ENCODE measurements at places on chromosomes 12 and 14.

DNA sequence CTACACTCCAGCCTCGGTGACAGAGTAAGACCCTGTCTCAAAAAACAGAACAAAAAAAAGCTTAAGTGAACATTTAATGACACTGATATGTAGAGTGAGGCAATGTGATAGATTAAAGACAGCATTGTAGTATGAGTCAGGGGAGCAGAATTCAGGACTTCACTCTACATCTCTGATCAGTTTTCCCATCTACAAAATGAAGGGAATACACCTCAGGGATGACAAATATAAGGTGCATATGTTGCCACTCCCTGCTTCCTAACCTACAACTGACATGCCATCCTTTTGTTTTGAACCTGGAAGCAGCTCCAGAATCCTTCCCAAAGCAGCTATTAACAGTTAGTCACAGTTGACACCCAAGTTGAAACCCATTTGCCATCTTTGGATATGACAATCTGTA, 30.9 kb upstream of the STRN3 start:
- no peak for DNase-seq

DNA sequence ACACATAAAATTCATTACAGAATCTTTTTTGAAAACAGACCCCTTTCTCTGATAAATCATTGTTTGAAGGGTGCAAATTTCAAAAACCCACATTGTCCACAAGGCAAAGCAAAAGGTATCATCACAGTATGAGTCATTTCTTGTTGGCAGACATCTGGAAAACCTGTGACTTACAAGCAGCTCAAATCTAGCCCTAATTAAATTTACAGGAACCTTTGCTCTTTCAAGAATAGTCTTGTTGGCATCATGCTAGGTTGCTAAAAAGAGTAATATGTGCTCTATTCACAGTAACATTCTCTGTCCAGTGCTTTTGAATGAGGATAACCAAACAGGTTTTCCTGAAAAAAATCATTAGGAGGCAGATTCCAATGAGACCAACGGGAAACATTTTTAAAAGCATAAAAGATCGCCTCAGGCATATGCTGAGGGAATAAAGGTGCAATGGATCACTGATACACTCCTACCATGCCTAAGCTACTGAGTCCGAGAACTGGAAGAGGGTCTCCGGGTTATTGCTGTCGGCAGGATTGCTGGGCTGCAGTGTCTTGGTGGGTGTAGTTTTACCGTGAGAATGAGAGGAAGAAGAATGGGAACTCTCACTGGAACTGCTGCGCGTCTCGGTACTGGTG, 55.5 kb upstream of the TTC7B start:
- peak; percentile 7 for DNase-seq

DNA sequence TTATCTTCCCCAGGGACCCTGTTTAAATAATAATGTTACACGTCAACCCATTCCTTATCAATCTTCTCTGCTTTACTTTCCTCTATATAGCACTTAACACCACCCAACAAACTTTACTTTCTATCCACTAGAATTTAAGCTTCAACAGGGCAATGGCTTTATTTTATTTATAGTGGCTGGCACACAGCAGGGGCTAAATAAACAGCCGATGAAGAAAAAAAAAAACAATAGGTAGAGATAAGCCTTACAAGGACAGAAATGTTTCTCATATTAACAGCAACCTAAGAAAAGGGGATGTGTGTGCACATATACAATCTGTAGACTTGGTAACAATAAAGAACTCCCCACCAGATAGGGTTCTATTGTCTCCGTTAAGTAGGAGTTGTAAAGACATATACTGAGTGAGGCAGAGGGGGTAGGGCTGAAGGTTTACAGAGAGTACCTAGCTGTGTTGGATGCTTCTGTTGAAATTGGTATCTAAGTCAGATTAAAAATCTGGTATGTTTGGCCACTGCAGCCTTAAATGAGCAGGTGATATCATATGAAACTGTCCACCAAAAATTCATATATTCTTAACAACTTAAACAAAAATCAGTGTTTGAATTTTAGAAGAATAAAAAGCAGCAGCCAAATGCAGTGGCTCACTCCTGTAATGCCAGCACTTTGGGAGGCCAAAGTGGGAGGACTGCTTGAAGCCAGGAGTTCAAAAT, 24.7 kb upstream of the AP4S1 start:
- no peak for DNase-seq

DNA sequence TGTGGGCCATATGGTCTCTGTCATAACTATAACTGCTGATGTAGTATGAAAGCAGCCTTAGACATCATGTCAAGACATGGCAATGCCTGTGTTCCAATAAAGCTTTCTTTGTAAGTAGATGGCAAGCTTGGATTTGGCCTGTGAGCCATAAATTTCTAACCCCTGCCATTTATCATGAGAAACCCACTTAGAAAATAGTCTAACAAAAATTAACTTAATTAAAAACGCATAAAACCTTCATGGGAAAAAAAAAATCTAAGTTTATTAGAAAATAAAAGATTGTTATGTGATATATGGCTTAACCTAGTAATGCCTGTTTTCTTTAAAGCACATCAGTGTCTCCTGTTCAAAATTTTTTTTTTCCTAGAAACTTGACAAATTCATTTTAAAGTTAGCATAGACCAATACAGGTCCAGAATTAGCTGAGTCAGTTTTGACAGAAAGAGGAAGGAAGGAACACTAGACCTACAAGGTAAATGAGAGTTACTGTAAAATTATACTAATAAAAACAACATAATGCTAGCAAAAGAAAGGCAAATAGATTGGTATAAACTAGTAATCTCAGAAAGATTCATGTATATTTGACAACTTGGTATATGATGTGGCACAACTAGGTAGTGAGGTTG, 68.2 kb downstream of the USP15 start:
- peak; percentile 59 for DNase-seq

DNA sequence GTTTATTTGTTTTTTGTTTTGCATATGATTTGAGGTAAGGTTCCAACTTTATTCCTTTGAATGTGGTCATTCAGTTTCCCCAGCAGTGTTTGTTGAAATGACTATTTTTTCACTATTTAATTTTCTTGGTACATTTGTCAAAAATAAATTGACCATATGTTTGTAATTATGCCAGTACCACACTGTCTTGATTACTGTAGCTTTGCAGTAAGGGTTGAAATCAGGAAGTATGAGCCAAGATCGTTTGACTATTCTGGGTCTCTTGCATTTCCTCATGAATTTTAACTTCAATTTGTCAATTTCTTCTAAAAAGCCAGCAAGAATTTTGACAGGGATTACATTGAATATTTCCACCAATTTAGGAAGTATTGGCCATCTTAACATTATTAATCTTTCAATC, 199.3 kb upstream of the PPFIA2 start:
- no peak for DNase-seq

DNA sequence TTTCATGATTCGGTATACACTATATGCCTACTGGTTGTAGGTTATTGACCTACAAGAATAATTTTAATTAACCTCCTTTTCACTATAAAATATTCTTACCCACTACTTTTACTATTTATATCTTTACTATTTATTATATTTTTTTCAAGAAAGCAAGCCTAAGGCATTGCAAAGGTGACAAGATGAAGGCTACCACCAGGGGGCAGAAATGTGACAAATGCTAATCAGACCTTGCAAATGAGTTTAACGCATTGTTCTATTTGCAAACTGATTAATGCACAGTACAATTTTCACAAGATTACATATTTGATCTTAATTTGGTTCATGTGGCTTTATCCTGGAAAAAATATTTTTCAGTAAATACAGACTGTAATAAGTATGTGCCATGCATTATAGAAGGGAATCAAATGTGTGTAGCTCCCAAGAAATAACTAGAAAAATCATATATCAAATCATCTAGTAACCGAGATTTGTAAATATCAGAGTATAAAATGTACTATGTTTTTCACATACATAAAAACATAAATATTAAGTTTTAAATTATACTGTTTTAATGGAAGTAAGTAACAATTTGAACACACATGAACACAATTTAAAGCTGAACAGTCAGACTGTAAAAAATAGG, 107.0 kb downstream of the ADAMTS20 start:
- DNase-seq, result peak; percentile 63

DNA sequence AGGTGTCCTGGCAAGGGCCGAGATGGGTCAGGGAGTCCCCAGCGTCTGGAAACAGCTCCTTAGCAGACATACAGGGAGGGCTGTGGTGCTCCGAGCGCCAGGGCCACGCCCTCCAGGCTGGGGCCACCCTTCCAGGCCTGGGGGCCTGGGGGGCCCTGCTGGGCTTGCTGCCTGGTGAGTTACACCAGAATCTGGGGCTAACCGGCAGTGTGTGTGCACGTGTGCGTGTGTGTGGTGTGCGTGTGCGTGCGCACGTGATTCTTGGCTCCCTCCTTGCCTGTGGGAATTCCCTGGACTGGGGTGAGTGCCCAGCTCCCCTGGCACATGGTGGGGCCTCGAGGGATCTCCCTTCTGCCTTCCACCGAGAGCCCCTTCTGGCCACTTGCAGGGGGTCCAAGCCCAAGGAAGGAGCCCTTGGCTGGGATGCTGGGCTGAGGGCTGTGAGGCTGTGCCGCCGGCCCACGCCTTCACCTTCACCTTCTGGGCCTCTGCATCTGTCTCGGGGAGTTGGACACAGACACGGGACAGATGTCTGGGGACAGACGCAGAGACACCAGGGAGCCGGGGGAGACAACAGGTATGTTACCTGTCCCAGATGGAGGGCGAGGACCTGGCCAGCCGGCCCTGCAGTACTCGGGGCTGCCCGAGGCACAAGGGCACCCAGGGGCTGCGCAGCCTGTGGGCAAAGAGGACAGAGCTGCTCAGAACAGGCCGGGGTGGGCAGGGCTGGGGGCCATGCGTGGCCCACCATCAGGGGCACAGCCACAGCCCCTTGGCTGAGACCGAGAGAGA, 37.2 kb downstream of the BEGAIN start:
- no peak for DNase-seq

DNA sequence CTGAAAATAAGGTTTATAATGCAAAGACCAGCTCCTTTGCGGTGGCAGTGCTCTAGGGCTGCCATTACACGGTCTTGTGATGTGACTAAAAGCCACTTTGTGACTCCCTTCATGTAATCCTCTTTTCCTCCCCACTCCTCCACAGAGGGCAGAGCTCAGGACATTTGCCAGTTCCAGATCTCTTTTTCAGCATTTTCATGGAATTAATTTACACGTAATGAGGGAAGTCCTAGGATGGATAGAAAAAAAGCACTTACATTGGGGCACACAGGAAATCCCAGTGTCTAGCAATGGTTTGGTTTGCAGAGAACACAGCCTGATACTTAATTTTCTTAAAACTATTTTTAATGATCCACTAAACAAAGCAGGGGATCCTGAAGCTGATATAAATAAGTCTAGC, 17.5 kb upstream of the ATF1 start:
- DNase-seq, result no peak

- peak; percentile 16 for DNase-seq
Measured at GRCh38 chr14:96304956-96305355, 48.9 kb downstream of the BDKRB1 start.

DNA sequence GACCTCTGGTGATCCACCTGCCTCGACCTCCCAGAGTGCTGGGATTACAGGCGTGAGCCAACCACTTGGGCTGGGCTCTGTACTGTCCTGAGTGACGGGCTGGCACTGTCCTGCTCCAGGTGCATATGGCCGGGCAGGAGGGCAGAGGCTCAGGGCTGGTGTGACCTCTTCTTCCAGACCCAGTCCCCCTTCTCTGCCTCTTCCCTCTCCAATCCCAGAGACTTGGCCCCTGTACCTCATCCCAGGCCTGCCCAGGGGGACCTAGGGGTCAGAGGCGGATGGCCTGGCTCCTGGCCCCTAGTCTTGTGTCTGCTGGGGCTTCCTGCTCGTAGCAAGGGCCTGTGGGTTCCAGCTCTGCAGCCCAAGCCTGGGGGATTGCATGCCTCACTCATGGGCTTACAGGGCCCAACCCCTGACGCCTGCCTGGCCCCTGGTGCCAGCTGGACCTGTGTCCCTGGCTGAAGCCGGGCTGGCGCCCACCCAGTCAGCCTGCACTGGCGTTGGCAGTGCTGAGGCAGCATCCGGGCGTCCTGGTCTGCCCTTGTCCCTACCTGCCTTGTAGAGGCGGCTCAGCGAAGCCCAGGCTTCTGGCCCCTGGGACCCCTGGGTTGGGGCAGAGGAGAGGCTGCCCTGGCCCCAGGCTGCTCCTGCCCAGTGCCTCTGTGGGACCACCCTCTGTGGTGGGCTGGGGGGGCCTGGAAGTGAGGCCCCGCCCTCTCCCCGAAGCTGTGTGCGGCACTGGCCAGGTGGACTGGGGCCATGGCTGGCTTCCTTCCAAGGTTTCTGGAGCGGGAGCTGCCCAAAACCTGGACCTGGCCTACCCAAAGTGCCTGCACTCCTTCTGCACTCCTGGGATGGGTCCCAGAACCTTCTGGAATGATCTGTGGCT, 4.3 kb downstream of the TEDC1 start:
- DNase-seq, result no peak

DNA sequence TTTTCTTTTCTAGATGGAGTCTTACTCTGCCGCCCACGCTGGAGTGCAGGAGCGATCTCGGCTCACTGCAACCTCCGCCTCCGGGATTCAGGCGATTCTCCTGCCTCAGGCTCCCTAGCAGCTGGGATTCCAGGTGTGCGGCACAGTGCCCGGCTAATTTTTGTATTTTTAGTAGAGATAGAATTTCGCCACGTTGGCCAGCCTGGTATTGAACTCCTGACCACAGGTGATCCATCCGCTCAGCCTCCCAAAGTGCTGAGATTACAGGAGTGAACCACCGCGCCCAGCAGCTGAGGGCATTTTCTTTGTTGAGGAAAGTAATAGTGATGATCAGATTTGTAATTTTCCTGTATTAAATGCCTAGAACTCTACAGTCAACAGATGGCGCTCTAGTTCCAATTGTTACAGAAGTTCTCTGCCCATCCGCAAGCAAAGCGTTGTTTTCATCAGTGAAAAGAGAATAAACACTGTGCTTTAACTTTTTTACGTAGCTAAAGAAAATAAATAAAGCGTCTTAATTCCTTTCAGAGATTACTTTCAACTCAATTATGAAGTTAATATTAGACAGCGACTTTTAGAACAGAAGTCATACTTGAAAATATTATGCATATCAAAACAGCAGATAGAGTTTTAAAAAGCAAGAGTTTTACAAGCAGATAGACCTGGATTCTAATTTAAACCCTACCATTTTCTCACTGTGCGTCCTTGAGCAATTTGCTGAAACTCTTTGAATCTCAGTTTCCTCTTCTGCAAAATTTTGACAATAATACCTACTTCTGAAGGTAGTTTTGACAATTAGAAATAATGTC, 335.1 kb downstream of the DUSP6 start:
- peak; percentile 75 for DNase-seq

DNA sequence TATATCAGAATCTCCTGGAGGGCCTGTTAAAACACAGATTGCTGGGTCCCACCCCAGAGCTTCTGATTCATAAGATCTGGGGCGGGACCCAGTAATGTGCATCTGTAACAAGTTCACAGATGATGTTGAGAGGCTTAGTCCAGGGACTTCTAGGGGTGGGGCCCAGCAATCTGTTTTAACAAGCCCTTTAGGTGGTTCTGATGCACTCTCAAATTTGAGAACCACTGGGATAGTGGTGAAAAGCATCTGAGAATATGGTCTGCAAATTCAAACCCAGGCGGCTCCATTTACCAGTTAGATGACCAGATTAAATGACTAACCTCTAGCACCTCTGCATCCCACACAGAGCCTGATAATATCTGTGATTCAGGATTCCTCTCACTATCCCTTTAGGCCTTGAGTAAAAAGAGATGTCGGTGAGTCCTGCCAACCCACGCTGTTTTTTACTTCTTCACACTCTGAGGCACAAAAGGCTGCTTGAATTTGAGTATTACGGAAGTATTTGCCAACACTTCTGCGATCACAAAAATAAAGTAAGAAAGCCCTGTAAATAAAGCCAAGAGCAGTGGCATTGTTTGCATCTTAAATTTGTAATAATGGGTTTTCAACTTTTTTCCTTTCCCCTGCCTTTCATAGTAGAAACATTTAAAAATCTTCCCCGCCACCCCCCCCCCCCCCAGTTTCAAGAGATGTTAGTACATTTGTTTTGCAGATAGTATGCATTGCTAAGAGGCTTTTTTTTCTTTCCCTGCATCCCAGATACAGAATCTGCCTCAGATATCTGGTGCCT, 1.8 kb upstream of the FRS2 start:
- no peak for DNase-seq

All from KBM-7 (cell line).